ENCODE measurements at places on chromosomes 16 and 17.

- DNase-seq: no peak
These were observed 34.5 kb upstream of the TNRC6A start for GRCh38 chr16:24694931-24695330.

- DNase-seq: no peak
These were observed 165.0 kb upstream of the CACNG3 start for GRCh38 chr16:24091125-24091524.

GRCh38 chr17:44354582-44355561, 8.8 kb downstream of the FAM171A2 start:
- peak; percentile 42 for DNase-seq

GRCh38 chr16:85413691-85414663, 199.1 kb upstream of the GSE1 start:
- no peak for DNase-seq

GRCh38 chr16:49464093-49464492, 90.5 kb downstream of the C16orf78 start:
- no peak for DNase-seq

GRCh38 chr16:31880322-31880979, 6.8 kb downstream of the ZNF267 start:
- DNase-seq: peak; percentile 74

DNA sequence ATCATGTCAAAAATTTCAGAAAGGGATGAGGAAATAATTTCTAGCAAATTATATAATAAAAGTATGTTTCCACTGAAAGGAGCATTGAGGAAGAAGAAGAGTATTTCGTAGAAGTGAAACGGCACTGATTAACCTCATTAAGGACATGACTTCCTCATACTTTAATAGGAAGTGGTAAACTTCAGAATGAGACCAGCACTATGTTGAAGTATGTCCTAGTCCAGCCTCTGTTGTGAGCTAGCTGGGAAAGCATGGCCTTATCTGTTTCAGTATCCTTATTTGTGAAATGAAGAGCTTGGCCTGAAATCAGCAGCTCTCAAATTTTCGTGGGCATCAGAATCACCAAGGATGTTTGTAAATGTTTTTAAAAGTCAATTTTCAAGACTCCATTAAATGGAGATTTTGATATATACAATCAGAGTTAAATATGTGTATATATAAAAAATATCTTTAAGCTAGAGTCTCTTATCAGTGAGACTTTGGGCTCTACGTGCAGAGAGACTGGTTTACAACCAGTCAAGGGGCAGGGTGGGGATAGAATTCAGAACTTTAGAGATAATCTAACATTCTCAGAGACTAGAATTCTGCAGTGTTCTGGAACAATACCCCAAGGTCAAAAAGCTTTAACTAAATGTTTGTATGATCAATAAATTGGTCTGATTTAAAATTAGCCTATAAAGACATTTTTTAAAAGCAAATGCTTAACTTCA, 365.4 kb downstream of the CDH13 start:
- no peak for DNase-seq

- DNase-seq: peak; percentile 90
These were observed 5.5 kb downstream of the IGSF6 start for GRCh38 chr16:21646721-21647561.

DNA sequence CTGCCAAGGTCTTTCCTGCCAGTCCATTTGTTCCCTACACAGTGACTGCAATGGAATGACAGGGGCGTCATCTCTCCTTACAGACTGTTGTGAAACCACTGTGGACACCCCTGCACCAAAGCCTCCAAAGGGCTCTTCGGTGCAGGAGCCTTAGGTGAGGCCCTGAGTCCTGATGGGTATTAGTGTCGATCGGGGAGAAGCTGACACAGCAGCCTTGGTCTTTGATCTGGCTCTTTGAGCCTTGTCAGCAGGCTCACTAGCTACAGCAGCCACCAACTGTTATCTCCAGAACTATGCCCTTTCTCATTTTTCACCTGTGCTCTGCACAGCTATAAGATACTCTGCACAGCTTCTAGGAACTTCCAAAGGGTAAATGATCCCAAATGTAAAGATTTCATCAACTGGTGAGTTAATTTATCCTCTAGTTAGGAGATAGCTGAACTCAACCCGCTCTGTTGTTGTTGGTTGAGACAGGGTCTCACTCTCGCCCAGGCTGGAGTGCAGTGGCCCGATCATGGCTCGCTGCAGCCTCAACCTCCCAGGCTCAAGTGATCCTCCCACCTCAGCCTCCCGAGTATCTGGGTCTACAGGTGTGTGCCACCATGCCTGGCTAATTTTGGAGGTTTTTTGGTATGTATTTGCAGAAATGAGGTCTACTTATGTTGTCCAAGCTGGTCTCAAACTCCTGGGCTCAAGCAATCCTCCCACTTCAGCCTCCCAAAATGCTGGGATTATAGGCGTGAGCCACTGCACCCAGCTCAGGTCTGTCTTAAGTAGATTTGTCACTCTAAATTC, 19.7 kb downstream of the G6PC1 start:
- no peak for DNase-seq

GRCh38 chr17:81250286-81251093, 11.4 kb downstream of the NDUFAF8 start:
- no peak for DNase-seq

DNA sequence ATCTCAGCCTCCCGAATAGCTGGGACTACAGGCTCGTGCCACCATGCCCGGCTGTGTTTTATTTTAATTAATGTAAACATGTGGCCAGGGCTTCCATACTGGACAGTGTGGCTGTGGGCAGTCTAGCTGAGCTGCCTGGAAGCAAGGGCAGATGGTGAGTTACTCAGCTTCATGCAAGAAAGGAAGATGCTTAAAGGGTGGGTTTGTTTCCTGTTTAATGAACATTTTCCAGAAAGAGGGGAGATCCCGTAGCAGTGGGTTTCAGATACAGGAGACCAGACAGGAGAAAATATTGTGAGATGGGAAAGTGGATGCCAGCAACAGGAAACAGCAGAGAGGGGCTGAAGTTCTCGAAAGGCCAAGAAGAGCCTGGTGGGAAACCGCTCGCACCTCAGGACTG, 7.3 kb downstream of the MAPK8IP3 start:
- DNase-seq: no peak

GRCh38 chr16:86905302-86905701, 327.0 kb downstream of the FOXL1 start:
- no peak for DNase-seq

DNA sequence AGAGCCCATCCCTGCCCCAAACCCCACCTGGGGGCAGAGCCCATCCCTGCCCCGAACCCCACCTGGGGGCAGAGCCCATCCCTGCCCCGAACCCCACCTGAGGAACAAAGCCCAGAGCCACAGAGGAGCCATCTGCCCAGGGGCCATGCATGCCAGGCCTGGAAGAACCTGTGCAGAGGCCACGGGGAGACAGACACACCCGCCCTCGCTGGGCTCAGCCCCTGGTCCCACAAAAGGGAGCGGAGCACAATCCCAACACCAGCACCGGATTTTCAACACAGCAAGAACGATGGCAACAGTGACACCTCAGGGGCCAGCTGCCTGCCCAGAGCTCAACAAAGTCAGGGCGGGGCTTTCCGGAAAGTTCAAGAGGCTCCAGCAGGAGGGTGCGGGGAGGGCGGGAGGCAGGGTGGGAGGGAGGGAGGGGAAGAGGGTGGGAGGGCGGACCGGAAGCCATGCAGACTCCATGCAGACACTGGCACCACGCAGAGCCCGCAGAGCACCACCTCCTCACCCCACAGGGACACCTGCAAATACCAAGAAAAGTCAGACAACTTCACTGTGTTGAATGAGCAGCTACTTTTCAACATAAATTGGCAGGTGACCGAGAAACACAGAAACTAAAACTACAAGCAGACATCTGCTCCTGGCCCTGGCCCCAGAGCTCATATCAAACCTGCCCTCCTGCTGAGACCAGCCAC, 27.9 kb upstream of the C16orf95 start:
- DNase-seq: peak; percentile 58

DNA sequence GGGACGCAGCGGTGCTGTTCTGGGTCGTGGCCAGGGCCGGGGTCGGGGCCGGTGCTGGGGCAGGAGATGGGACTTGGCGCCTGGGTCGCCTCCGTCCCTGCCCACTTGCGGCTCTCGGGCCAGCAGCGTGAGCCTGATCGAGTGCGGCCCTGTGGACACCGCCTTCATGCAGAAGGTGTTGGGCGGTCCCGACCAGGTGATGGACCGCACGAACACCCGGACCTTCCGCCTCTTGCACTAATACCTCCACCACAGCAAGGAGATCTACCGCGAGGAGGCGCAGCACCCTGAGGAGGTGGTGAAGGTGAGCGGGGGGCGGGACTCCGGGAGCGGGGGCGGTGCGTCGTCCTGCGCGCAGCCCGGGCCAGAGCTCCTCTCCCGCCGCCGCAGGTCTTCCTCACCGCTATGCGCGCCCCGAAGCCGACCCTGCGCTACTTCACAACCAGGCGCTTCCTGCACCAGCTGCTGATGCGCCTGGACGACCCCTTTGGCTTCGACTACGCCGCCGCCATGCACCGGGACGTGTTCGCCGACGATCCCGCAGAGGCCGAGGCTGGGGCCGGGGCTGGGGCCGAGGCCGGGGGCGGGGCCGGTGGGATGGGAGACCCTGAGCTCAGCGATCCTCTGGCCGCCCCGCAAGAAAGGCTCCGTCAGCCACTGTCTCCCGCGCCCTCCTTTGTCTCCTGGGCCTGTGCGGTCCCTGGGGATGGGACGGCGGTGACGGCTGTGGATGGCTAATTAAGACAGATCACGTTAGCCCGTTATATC, 4.5 kb upstream of the HSD17B1 start:
- peak; percentile 79 for DNase-seq

GRCh38 chr17:51640108-51640622, 379.8 kb downstream of the UTP18 start:
- peak; percentile 39 for DNase-seq

- DNase-seq: no peak
These were observed 22.9 kb downstream of the MMD start for GRCh38 chr17:55398689-55399088.

DNA sequence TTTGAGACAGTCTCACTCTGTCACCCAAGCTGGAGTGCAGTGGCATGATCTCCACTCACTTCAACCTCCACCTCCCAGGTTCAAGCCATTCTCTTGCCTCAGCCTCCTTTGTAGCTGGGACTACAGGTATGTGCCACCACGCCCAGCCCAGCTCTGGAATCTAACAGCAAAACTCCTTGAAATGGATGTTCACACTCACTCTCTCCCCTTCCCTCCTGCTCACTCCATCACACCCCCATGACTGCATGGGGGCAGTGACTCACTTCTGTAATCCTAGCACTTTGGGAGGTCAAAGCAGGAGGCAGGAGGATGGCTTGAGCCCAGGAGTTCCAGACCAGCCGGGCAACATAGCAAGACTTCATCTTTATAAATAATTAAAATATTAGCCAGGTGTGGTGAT, 11.1 kb upstream of the TFAP4 start:
- no peak for DNase-seq

DNA sequence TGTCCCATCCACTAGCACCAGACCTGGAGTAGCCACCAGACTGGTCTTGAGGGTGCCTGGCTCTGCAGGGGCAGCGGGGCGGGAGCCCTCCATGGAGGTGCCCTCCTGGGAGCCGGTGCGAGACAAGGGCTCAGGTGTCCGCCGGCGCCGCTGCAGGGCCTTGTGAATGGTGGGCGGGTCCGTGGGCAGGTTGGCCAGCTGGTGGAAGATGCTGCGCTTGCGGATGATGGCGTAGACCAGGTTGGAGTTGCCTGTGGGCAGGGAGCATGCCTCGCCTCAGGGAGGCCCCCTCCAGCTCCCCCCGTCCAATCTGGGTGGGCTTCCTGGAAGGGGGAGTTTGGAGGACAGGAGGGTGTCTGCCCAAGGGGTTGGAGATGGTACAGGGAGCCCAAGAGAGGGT, 18.4 kb downstream of the OTOP3 start:
- DNase-seq: no peak

DNA sequence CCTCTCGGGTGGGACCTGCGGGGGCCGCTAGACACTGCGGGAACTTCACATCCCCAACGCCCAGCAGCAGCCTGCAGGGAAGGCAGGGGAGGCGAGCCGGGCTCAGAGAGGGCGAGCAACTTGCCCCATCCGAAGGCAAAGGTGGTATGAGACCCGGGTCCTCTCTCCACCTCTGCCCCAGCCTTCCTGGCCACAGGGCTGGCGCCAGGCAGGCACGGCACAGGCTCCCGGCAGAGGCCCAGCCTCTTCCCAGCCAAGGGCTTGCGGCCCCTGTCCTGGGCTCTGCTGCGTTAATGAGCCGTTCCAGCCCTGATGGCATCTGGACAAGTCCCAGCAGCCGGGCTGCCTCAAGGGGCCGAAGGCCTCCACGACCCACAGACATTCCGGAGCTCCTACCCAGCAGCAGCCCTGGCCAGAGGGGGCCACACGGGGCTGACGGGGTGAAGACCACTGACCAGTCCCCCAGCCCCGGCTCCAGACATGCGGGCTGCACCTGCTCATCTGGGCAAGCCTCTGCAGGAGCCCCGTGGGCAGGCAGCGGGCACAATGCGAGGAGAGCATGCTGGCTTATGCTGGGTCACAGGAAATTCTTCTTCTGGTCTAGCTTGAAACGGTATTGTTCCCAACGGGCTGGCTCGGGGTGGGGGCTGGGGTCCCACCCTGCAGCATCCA, 1.2 kb upstream of the HS3ST6 start:
- DNase-seq: no peak

- DNase-seq: no peak
These were observed 22.7 kb downstream of the CASKIN2 start for GRCh38 chr17:75492555-75493168.

DNA sequence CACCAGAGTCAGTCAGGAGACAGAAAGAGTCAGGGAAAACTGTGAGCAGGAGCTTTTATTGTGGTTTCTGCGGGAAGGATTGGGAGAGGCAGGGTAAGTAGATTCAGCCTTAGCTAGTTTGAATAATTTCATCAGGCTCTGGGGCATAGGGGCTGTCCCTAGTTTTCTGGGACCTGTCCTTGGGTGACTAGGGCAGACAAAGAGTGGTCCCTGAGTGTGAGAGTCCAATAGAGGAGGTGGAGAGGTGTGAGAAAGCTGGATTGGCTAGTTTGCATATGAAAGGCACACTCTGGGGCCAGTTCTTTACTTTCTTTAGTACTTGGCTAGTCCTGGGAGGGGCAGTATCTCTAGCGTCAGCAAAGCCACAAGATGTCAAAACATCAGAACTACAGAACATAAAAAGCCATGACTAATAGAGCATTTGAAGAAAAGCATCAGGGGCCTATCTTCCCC, 255.6 kb downstream of the HS3ST3A1 start:
- DNase-seq: peak; percentile 6

- DNase-seq: no peak
These were observed 3.9 kb upstream of the EXOC7 start for GRCh38 chr17:76107509-76107908.

DNA sequence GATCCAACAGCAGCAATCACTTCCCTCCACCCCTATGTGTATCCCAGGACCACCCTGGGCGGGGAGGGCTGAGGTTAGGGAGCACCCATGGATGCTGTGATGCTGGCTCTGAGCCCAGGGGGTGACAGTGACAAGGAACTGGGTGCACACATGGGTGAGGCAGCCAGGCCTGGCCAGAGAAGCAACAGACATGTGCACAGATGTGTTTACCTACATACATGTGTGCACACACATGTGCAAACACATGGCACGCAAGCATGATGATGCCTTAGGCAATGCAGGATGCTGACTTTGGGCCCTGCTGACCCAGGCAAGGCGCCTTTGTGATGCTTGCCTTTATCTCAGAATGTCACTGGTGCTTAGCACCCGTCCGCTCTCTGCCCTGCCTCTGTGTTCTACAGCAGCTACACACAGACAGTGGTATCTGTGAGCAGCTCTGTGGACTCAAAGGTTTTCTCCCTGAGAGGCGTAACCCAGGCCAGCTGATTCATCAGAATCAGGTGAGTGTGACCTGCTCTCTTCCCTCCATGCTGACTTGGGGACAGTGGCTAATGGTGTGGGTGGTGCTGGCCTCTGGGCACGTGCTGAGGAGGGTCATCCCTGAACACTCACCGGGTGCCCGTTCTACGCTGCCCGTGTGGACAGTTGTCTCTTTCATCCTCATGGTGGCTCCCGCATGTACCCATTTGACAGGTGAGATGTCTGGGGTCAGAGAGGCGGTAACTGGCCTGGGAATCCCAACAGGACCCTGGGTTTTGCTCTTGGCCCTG, 38.5 kb upstream of the KSR1 start:
- no peak for DNase-seq
